Spinal cord (tissue), 10 donors: ENCODE measurements at places on chromosomes 12 and 14. TPM values are rescaled to one million over a fixed set of nuclear protein-coding genes. Genes with fewer than 3 reads are reported as not detected.
A peak's percentile ranks its signal among the peaks of the same experiment; 100 is the strongest.

DNA sequence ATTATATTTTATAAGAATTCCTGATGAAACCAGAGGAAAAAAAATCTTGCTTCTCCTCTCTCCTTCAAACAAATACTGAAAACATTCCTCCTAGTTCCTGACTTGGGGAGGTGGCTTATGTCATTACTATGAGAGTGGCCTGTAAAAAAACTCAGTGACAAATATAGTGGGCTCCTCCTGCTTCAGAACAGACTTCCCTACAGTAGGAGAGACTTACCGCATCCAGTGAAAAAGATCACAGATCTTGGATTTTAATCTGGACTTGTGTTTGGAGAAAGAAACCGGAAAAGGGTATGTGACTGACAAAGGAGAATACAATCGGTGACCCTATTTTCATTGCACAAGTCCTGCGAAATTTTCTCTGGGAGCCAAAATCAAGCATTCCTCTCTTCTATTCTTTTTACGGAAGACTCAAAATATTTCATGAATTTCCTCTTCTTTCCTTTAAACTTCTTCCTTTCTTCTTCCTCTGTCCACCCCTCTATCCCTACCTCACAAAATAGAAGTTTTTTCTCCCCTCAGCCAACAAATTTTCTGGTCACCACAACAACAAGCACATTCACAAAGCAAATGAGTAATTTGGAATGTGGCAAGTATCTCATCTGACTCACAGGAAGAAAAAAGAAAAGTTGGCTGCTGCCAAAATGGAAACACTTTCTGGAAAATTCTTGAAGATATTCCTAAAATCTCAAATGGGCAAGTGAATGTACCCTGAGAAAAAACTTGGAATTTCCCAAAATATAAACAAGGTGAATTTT lies 185.1 kb upstream of the CDKN3 start:
- DNase-seq = no peak

DNA sequence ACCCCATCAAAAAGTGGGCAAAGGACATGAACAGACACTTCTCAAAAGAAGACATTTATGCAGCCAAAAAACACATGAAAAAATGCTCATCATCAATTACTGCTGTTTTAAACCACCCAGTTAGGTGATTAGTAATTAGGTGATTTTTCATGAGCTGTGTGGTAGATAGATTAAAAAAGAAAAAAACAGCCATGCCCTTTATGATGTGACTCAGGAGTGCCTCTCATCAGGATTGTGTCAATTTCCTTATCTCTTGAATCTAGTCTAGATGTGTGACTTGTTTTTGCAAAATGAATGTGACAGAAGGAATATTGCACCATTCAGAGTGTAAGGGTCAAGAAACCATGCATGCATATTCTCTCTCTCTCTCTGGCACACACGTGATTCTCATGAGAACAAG lies 5.7 kb downstream of the OR10A7 start:
- DNase-seq = no peak

GRCh38 chr12:112029301-112029700 lies 16.1 kb downstream of the ERP29 start:
- no peak for DNase-seq

GRCh38 chr12:70933133-70933532 lies 12.6 kb upstream of the PTPRR start:
- DNase-seq = no peak

GRCh38 chr14:23306412-23307145 lies at the start of gene BCL2L2:
Gene BCL2L2 (plus strand): TSS chr14:23306833. CDS start chr14:23307768, 935 bp downstream.
- DNase-seq = peak; percentile 82

- DNase-seq = no peak
Observed at GRCh38 chr12:95060951-95061350, 12.5 kb downstream of the NR2C1 start.

DNA sequence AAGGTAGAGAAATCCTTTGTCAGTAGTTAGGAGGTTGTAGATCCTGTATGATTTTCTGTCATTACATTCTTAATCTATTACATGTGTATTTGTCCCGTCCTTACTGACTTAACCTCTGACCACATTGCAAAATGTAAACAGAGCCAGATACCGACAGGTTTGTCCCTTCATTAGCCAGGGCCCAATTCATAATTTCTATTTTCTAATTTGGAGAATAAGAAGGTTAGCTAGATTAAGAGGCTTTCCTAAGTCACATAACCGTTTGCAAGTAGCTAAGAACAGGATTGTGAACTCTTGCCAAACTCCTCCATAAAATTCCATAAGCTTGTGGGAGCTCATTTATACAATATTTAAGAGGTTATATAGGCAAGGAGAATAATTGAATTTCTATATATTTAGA lies 352.6 kb downstream of the RAD51B start:
- DNase-seq = no peak

GRCh38 chr12:41120211-41120610 lies 67.9 kb upstream of the PDZRN4 start:
- no peak for DNase-seq

DNA sequence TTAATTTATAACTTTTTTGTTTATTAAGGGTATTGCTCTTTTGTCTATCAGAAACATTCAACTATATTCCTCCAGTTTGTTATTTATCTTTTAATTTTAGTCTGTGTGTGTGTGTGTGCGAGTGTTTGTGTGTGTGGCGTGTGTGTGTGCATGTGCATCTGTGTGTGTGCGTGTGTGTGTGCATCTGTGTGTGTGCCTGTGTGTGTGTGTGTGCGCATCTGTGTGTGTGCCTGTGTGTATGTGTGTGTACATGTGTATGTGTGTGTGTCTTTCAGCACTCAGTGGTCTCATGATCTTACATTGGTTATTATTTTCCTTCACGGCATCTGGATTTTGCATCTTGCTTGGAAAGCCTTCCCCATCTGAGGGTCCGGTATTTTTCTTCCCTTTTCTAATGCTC lies 281.1 kb upstream of the RTL1 start:
- DNase-seq = no peak

- no peak for DNase-seq
Observed at GRCh38 chr12:24796876-24797275, 152.0 kb downstream of the BCAT1 start.

DNA sequence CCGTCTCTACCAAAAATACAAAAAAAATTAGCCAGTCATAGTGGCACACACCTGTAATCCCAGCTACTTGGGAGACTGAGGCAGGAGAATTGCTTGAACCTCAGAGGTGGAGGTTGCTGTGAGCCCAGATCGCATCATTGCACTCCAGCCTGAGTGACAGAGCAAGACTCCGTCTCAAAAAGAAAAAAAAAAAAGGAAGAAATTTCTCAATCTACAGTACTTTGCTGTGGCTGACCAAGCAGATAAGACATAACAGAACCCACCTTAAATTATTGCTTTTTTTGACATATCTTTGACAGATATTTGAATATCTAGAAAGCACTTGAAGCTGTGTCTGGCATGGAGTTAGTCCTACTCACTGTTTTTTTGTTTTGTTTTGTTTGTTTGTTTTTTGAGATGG lies 34.9 kb upstream of the HNF1A start:
- DNase-seq = no peak

- no peak for DNase-seq
Observed at GRCh38 chr12:70091021-70091521, 152.2 kb upstream of the CNOT2 start.

GRCh38 chr12:121139286-121139685 lies 6.6 kb downstream of the P2RX7 start:
- peak; percentile 88 for DNase-seq

DNA sequence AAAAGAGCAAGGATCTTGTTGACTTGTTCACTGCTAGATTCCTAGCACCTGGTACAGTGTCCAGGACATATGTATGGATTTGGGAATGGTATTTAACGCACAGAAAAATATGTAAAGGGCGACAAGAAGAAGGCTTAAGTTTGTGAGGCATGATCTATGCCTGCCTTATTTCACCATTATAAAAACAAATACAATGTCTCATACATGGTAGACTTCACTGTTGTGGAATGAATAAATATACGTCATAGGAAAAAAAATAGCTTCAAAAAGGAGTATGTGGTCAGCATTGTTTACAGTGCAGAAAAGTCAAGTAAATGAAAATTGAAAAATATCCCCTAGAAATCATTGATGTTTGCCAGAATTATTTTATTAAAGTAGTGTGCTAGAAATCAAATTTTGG lies 30.0 kb downstream of the HCFC2 start:
- no peak for DNase-seq

DNA sequence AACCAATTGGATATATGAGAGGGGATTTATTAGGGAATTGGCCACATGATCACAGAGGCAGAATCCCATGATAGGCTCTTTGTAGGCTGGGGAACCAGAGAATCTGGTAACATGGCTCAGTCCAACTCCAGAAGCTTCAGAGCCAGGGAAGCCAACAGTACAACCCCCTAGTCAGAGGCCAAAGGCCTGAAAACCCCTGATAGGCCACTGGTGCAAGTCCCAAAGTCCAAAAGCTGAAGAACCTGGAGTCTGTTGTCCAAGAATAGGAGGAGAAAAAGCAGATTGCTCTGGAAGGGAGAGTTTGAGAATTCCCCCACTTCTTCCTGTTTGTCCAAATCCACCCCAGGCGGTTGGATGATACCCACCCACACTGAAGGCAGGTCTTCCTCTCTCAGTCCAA lies 8.2 kb upstream of the TROAP start:
- no peak for DNase-seq

DNA sequence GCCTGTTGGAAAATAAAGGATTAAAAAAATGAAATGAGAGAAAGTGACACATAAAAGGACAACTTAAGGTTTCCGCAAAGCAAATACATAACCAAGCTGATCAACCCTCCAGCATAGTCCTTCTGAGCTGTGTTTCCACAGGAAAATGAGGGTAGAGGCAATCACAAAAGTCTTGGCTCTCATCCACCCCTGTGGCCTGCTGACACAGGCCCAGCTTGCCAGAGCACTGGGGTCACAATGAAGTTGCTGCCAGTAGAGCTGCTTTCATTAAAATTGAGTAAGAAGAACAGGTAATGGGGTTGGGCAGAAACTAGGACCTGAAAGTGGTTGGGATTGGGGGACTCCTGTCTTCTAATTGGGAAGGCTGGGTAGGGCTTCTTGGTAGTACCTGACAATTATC lies 65.9 kb downstream of the RERG start:
- DNase-seq = no peak

- no peak for DNase-seq
Observed at GRCh38 chr12:52676163-52676562, 4.0 kb downstream of the KRT1 start.

GRCh38 chr12:86601550-86602308 lies 345.5 kb upstream of the MGAT4C start:
- no peak for DNase-seq

DNA sequence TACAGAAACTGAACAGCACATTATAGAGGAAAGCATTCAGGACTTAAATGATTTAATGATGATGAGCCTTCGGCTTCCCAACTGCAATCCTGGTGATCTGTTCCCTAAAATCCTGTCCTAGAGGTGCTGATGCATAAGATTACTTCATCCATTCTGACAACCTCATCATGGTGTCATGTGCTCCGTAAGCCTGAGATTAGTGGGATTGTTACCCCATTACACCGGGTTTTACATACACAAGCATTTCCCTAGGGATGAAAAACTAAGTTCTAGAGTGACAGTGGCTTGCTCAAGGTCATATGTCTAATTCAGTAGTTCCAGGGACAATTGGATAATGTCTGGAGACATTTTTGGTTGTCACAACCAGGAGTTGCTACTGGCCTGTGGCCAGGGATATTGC lies 2.5 kb upstream of the RNASE13 start:
- DNase-seq = no peak

- DNase-seq = no peak
Observed at GRCh38 chr12:131082290-131083194, 128.8 kb downstream of the ADGRD1 start.

DNA sequence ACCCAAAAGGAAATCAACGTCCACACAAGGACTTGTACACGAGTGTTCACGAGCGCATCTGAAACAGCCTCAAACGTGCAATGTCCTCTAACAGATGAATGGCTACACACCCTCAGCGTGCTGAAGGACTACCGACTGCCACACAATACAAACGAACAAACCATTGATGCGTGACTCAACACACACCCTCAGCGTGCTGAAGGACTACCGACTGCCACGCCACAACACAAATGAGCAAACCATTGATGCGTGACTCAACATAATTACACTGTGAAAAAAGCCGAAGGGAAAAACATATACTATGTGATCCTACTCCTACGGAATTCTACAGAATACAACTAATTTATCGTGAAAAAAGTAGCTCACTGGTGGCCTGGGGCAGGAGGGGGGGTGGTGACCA lies 25.1 kb upstream of the BTBD6 start:
- peak; percentile 20 for DNase-seq

DNA sequence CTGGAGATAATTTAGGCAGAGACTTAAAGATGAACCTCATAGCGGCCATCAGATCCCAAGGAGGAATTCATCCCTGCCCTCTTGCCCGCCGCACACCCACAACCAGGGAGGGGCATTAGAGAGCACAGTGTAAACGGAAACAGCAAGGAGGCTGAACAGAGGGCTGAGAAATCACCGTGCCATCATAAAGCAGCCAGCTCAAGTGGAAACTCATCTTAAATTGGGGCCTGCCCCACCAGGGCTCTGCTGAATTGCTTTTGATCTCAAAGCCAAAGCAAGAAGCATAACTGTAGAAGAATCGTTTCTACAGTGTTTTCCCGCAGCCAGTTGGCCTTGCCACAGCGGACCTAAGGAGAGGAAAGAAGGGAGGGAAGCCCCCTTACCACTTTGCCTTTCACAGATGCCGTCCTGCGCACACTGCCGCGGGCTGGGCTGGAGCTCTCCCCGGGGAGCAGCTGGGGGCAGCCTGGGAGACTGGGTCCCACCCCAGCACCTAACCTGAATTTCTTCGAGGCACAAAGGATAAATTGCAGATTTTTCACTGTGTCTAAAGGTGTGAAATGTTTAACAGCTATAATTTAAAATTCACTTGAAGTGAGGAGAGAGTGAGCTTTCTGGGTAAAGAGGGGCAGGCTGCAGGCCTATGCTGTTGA lies 51.8 kb upstream of the MMP17 start:
- DNase-seq = no peak

DNA sequence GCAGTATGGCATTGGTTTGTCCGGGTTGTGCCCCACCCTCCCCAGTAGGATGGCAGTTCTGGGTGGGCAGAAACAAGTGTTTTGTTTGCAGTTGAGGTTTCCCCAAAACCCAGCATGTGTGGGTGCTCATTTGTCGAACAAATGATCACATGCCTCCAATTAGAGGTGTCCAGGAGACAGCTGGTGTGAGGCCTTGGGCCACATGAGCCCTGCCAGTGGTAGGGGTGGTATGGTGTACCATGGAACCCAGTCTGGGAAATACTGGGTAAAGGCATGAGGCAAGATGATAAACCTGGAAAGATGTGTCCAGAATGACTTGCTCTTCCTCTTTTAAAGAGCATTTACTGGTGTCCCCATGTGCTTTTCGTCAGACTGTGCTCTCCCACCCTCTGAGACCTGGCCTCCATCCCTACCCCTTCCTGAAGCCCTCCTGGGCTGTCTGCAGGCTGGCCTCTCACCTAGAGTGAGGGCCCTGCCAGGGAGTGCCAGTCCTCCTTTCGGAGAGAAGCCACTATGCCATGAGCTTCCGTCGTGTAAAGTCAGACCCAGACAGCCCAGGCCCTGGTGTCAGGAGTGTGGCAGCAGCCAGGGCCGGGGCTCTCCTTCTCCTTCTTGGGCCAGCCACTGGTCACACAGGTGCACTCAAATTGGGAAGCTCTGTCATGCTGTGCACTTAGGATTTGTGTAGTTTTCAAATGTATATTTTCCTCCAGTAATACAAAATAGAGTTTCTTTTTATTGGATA lies 17.6 kb downstream of the ANKRD9 start:
- DNase-seq = no peak

GYS2 gene
- total RNA-seq = 0.06 TPM

PRR4 gene
- 11.8 TPM for total RNA-seq

RIPK3 gene
- 3.1 TPM for total RNA-seq

LIN7A gene
- total RNA-seq = 12.0 TPM

CISTR gene
- not detected for total RNA-seq

ADAM21 gene
- 0.33 TPM for total RNA-seq

USP44 gene
- 1.3 TPM for total RNA-seq

CLEC1A gene
- 14.9 TPM for total RNA-seq
